ENCODE measurements at places on chromosomes 3 and 15.

DNA sequence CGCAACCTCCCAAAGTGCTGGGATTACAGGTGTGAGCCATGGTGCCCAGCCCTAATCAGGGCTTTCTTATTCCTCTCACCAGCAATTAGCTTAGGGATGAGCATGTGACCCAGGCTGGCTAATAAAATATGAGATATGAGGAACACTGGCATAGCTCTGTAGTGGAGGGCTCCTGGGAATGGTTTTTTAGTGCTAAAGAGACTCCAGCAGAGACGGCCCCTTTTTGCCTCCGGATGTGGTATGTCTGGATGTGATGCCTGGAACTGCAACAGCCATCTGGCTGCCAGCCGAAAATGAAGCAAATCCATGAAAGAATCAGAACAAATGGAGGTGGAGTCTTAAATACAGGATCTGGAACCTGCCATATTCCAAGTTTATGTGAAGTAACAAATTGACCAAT is 69.1 kb upstream of the MAGI1 start:
- DNase-seq, result no peak

GRCh38 chr3:48429317-48429959 is 448 bp downstream of the PLXNB1 start:
- peak; percentile 63 for DNase-seq

- DNase-seq, result no peak
These were observed 7.6 kb downstream of the XCR1 start for GRCh38 chr3:46019707-46020106.

- DNase-seq, result no peak
These were observed 7.1 kb downstream of the RMDN3 start for GRCh38 chr15:40747685-40748631.

- peak; percentile 50 for DNase-seq
These were observed 16.1 kb upstream of the SEMA4B start for GRCh38 chr15:90184786-90185704.

- DNase-seq, result no peak
These were observed 173.4 kb downstream of the XXYLT1 start for GRCh38 chr3:195097331-195098255.

DNA sequence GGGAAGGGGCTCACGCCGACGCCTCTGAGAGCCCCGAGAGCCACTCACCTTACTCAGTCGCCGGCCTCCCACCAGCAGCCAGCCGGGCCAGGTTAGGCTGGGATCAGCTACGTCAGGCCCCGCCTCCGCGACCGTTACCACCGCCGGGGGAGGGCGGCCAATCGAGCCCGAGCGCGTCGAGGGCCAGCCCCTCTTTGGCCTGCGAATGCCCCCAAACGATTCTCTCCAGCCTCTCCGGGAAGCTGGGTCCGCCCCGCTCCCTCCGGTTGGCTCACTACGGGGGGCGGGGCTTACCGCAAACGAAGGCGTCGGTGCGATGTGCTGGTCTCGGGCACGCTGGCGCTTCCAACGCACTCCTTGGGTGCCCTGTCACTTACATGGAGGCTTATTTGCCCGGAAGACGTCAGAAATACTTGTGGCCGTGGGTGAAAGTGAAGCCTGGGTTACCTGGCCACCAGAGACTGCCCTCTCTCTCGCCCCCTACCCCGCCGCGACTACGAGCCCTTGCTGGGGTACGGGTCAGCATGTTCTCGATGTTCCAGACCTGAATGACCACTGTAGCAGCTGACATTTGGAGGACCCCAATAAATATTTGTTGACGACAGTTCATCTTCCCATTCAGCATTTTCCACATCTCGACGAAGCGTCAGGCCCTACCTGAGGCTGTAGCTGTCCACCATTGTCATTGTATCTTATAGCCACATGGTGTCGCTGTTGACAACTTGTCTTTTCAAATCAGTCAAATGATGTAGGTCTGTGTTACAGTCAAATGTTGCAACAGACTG is at the start of gene CEP70:
Gene CEP70 (minus strand): TSS at position 111 of the 785 bp plus-strand sequence. CDS start 21,333 bp downstream, outside the sequence.
- DNase-seq, result peak; percentile 88

- DNase-seq, result peak; percentile 90
These were observed 1.1 kb upstream of the SPTBN5 start for GRCh38 chr15:41894791-41895463.

All from activated CD4-positive, alpha-beta T cell treated with anti-CD3 and anti-CD28 coated beads, Interleukin-2, amount 50 U/mL, for 1 hour (primary cell).